CD4-positive, CD25-positive, alpha-beta regulatory T cell (primary cell): ENCODE measurements at places on chromosomes 12 and 14. TPM values are rescaled to one million over a fixed set of nuclear protein-coding genes. Genes with fewer than 3 reads are reported as not detected.

- H3K27ac ChIP-seq: no peak overlapping the region
- no peak for DNase-seq
- H3K4me3 ChIP-seq: no peak overlapping the region
- H3K27me3 ChIP-seq: peaks cover 2% of the 10 kb centered on the region
Measured at GRCh38 chr14:61615743-61616523, 79.4 kb upstream of the HIF1A start.

PZP gene
- polyA plus RNA-seq: not detected

GRCh38 chr12:94948232-94948810 is 55.2 kb downstream of the NDUFA12 start:
- no peaks in the 10 kb centered on the region for H3K27me3 ChIP-seq
- H3K4me3 ChIP-seq: no peak overlapping the region
- H3K4me1 ChIP-seq: peaks cover 11% of the 10 kb centered on the region
- H3K27ac ChIP-seq: no peak overlapping the region

FOXG1 gene
- not detected for polyA plus RNA-seq

- peak; percentile 55 for DNase-seq
- peak overlapping the region; percentile 99 for H3K4me3 ChIP-seq
- H3K27me3 ChIP-seq: no peaks in the 10 kb centered on the region
- H3K36me3 ChIP-seq: peaks cover 15% of the 10 kb centered on the region
Measured at GRCh38 chr12:55931780-55932550, 1.0 kb downstream of the DGKA start.

DNA sequence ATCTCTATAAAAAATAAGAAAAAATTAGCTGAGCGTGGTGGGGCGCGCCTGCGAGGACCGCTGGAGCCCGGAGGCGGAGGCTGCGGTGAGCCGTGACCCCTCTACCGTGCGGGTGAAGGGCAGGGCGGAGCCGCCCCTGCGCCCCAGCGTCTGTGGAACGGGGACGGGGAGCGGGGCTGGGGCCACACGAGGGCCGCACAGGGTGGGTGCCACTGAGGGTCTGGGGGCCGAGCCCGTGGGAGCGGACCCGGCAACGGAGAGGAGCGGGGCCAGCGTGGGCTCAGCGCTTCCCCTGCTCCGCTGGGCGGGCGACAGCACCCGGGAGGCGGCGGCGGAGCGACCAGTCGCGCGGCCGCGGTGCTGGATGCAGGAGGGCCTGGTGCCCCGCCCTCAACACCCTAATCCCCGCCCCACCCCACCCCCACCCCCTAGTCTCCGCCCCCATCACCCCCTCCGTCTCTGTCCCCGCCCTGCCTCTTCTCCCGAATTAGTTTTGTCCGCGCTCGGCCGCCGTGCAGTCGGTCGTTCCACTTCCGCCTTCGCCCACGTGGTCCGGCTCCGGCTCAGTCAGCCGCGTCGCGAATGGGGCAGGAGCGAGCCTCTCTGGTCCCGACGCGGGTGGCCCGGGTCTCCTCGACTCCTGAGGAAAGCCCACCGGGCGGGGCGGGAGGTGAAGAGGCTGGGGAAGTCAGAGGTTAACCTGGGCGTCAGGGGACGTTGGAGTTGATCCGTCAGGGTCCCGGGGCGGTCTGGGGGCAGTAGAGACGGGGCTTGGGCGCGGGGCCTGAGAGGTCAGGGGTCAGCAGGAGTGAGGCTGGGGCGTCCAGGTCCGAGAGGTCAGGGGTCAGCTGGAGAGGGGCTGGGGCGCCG is at the start of gene PUS1:
PUS1 (plus strand) TSS at position 566 of the 870 bp plus-strand sequence. CDS start 447 bp downstream, outside the sequence.
- peaks cover 19% of the 10 kb centered on the region for H3K36me3 ChIP-seq
- peak within 1 kb of the TSS; percentile 71 for H3K27ac ChIP-seq
- H3K27me3 ChIP-seq: no peaks in the 10 kb centered on the region
- peak; percentile 96 for DNase-seq

DNA sequence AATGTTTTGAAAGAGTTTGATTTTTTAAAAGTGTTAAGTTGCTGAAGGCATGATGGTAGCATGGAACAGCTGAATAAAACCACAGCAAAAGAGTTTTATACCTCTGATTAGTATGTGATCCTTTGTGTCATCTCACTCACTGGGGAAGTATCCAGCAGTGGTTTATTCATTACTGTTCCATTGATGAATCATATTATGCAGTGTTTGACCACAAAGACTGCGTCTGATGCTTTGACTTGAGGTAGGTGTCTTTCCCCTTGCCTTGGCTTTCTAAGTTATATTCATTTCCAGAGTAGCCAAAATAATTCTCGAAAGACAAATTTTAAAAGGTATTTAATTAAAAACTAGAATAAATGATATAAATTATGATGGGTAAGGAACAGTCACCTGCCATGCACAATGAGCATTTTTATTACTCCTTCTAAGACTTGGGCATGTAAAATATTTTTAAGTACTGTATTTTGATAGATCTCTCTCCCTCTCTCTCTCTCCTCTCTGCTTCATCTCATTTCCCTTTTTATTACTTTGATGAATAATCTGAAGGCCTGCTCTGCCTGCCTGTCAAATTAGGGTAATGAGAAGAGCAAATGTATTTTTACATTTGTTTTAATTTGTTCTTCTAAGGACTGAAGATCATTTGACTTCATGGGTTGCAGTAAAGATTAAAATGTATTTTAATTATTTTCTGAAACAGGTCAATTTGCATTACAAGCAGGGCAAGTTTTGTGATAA is 164.9 kb downstream of the NAV3 start:
- H3K36me3 ChIP-seq: no peaks in the 10 kb centered on the region
- H3K27ac ChIP-seq: no peak overlapping the region
- no peak overlapping the region for H3K4me3 ChIP-seq
- H3K27me3 ChIP-seq: no peaks in the 10 kb centered on the region

- H3K27ac ChIP-seq: no peak overlapping the region
- H3K27me3 ChIP-seq: no peaks in the 10 kb centered on the region
- no peaks in the 10 kb centered on the region for H3K4me1 ChIP-seq
Measured at GRCh38 chr12:28941248-28941647, 207.8 kb upstream of the FAR2 start.

KERA gene
- not detected for polyA plus RNA-seq

- no peak overlapping the region for H3K4me3 ChIP-seq
- no peaks in the 10 kb centered on the region for H3K4me1 ChIP-seq
- no peak for DNase-seq
- no peaks in the 10 kb centered on the region for H3K36me3 ChIP-seq
Measured at GRCh38 chr12:79156846-79157463, 292.4 kb downstream of the SYT1 start.

GRCh38 chr12:55499231-55499630 is 7.1 kb downstream of the OR6C68 start:
- H3K27ac ChIP-seq: no peak overlapping the region
- no peaks in the 10 kb centered on the region for H3K4me1 ChIP-seq
- H3K27me3 ChIP-seq: peaks cover 5% of the 10 kb centered on the region
- DNase-seq: no peak

GRCh38 chr12:110670161-110670701 is 18.7 kb downstream of the HVCN1 start:
- no peak overlapping the region for H3K4me3 ChIP-seq
- H3K27ac ChIP-seq: peak overlapping the region; percentile 49
- no peaks in the 10 kb centered on the region for H3K27me3 ChIP-seq

DNA sequence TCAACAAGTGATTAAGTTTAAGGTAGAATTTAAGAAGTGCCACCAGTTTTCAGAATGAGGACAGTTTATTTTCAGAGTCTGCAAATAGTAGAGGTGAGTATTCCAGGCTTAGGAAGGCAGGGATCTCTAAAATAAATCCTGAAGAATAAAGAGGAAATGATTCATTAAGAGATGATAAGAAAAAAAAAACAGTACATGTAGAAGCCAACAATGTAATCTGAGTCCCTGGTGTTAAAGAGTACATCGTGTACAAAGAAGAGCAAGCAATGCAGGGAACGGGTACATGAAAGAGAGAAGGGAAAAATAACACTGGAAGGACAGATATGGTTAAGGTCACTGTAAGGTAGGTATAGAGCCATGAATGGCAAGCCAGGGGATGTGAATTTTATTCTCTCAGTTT is 95.2 kb upstream of the FOXG1 start:
- no peaks in the 10 kb centered on the region for H3K36me3 ChIP-seq
- H3K4me3 ChIP-seq: no peak overlapping the region
- no peaks in the 10 kb centered on the region for H3K27me3 ChIP-seq
- no peak overlapping the region for H3K27ac ChIP-seq
- DNase-seq: no peak

DNA sequence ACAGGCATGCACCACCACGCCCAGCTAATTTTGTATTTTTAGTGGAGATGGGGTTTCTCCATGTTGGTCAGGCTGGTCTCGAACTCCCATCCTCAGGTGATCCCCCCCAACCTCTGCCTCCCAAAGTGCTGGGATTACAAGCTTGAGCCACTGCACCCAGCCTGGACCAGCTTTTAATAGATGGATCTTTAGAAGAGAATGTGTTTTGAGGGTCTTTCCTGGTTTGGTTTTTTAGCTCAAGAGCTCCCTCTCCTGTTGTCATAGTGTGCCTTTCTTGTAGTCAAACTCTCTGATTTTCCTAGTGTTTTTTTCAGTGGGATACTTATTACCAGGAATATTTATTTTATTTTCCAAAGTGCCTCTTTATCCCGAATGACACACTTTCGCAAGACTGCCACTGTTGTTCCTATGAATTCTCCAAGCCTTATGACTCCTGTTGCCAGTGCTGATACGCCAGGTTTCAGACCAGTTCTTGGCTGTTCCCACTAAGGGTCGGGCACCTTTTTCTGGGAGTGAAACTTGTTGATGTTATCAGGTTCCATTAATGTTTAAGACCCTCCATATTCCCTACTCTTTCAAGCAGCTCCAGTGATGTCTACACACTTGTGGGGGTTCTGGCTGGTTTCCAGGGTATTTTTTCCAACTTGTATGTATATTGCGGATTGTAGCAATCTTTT is 31.5 kb upstream of the LIMA1 start:
- H3K27ac ChIP-seq: no peak overlapping the region
- DNase-seq: no peak
- no peaks in the 10 kb centered on the region for H3K4me1 ChIP-seq
- H3K27me3 ChIP-seq: no peaks in the 10 kb centered on the region

DNA sequence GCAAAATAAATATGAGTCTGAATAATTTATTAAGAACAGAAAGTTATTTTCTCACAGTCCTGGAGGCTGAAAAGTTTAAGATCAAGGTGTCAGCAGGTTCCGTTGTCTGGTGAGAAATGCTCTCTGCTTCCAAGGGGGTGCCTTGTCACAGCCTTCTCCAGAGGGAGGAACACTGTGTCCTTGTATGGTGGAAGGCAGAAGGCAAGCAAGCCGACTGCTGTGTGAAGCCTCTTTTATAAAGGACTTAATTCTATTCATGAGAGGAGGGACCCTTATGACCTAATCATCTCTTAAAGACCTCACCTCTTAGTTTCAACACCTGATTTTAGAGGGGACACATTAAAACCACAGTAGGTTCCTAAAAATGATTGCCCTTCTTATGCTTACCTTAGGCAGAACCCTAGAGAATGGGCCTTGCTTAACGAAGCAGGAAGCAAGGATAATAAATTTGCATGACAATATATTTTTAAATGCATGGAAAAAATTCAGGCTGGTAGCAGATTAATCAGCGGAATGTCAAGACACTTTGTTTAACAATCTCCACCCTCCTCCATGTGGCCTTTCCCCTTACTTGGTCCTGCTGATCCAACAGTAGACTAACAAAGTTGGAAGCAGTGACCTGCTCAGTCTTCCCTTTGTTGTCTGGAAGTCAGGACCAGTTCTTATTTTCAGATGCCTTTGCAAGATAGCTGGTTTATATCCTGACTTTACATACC is 154.9 kb downstream of the DYRK2 start:
- no peak overlapping the region for H3K27ac ChIP-seq
- no peaks in the 10 kb centered on the region for H3K36me3 ChIP-seq
- no peak overlapping the region for H3K4me3 ChIP-seq
- no peak for DNase-seq

- H3K4me3 ChIP-seq: no peak overlapping the region
- no peak overlapping the region for H3K27ac ChIP-seq
- no peaks in the 10 kb centered on the region for H3K36me3 ChIP-seq
- DNase-seq: no peak
Measured at GRCh38 chr12:101527682-101528081, 52.5 kb downstream of the SPIC start.

ASCL1 gene
- polyA plus RNA-seq: not detected

- H3K27ac ChIP-seq: no peak overlapping the region
- no peak overlapping the region for H3K4me3 ChIP-seq
- DNase-seq: no peak
- no peaks in the 10 kb centered on the region for H3K27me3 ChIP-seq
- no peaks in the 10 kb centered on the region for H3K4me1 ChIP-seq
Measured at GRCh38 chr14:101109347-101109638, 205.8 kb upstream of the RTL1 start.

LACRT gene
- not detected for polyA plus RNA-seq

DNA sequence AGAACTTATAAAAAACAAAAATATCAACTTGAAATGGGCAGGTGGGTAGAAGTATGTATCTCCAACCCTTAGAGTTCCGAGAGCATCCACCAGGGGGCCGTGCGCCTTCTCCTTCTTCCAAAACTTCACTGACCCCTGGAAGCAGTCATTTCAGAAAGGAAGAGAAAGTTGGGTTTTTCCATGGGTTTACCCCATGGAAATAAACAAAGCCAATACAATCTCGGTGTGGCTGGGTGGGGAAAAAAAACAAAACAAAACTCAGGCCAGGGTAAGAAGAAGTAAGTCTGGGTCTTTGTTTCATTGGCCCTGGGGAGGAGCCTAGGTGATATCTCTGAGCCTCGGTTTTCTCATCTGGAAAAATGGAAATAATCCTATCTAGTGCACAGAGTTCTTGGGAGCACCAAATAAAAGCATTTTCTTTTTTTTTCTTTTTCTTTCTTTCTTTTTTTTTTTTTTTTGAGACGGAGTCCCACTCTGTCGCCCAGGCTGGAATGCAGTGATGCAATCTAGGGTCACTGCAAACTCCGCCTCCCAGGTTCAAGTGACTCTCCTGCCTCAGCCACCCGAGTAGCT is 33.6 kb upstream of the HNF1A start:
- no peak overlapping the region for H3K4me3 ChIP-seq
- H3K27me3 ChIP-seq: peaks cover 1% of the 10 kb centered on the region
- peak; percentile 64 for DNase-seq
- no peaks in the 10 kb centered on the region for H3K36me3 ChIP-seq
- no peak overlapping the region for H3K27ac ChIP-seq
- H3K4me1 ChIP-seq: no peaks in the 10 kb centered on the region

DNA sequence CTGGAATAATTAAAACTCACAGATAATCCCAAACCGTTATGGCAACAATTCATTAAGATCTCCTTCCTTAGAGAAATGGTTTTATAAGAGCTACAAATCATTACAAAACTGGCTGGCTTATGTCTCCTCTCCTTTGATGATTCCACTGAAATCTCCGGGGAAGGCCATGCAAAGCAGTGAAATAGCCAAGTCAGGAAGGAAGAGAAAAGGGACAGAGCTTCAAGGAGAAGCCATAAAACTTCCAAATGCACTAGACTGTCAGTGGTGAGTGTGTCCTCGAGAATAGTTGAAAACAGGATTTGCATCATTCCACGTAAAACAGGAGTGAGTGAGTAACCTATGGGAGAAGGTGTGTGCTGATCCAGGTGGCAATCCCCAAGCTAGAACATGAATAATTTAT is 330.0 kb downstream of the DIO2 start:
- H3K27me3 ChIP-seq: no peaks in the 10 kb centered on the region
- H3K36me3 ChIP-seq: no peaks in the 10 kb centered on the region
- H3K27ac ChIP-seq: no peak overlapping the region
- DNase-seq: no peak

- no peaks in the 10 kb centered on the region for H3K4me1 ChIP-seq
- H3K4me3 ChIP-seq: no peak overlapping the region
- DNase-seq: no peak
Measured at GRCh38 chr14:64012003-64012402, 159.2 kb downstream of the SYNE2 start.
